SHP77 (cell line): ENCODE measurements at places on chromosomes 3 and 15.

DNA sequence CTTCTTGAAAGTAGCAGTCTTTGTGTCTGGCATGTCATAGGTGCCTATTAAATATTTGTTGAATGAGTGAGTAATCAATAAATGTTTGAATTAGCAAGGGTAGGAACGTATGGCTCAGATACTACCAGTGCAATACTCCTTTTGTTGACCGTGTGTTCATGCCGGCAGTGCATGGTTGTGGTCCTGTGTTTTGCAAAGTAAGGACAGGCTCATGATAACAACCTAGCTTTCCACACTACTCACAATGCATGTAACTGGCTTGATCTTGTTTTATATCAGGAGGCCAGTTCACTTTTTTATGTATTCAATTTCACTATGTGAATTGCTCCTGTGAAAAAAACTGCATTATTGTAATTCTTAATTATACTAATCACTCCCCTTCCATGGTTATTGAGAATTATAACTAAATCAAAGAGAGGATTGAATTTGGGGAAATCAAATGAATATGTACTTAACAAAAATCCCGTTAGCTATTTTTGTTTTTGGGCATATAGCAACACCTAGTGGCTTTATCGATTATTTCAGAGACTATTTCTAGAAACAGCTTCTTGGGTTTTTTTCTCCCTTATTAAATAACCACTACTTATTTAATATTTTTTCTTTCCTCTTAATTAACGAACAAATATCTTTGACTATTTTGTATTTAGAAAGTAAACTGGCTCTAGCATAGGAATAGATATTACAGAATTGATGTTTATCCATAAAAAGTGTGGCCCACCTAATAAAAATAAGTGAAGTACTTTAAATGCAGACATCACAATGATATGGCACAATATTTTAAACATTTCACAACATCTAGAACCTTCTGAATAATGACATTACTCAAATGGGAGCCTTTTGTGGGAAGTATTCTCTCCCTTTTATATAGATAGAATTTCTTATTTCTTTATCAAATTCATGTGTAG lies 218.5 kb downstream of the BBX start:
- DNase-seq = no peak

DNA sequence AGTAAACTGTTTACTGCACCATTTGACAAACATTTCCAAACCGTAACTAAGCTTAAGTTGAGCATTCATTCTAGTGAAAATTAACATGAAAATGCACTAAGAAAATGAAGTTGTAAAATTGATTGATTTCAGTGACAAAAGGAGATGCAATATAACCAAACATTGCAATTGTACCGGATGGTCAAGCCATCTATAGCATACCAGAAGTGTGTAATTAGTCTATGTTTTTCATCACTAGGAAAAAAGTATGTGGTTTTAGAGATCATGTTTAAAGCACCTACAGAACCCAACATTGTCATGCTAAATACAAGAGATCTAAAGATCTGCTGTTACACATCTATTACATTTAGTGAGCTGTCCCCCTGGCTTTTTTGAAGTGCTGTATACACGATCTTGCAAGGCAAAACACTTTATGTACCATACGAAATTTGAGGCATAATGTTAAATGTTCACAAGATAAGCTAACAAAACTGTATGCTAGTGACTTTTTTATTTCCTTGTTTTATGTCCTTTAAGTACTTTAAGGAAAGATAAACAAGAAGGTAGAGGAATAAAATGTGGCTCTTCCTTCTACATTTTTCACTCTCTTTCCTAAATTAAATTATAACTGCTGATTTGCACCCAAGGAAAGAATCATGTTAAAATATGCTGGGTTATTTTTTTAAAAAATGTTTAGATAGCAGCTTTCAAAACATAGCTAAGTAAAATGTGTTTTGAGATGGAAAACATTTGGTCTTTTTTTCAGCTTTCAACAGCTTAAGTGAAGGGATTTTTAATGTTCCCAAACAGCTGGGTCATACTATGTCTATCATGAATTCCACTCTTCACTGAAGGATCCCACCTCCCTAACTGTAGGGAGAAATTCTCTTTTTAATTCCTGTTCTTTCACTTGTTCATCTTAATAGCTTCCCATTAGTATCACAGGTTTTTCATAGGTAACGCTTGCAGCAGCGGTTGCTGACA lies 498.0 kb downstream of the MECOM start:
- DNase-seq = no peak

GRCh38 chr3:46549408-46549904 lies 16.6 kb downstream of the LRRC2 start:
- DNase-seq = no peak

DNA sequence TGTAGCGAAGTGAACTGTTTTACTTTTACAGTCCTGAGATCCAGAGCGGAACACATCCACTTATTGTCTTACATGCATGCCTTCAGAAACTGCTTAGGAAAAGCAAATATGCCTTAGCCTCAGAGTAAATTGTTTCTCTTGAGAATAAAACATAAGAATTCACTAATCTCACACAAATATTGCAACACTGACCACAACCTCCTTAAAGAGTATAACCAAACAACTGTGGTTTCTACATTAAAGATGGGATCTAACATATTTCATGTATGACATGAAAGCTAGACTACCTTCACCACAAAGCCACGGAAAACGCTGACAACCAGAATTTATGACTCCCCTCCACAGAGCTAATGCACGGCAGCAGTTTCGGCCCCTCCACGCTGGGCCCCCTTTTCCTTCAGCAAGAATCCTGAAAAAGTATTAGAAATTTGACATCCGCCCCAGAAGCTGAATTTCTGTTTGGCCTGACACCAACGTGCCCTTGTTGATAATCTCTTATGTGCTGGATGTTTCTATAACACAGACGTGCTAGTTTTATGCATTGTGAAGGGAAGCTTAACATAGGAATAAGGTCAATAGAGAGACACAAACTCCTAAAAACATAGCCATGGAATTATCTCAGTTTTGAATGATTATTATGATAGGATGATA lies 84.6 kb downstream of the GREM1 start:
- DNase-seq = no peak

DNA sequence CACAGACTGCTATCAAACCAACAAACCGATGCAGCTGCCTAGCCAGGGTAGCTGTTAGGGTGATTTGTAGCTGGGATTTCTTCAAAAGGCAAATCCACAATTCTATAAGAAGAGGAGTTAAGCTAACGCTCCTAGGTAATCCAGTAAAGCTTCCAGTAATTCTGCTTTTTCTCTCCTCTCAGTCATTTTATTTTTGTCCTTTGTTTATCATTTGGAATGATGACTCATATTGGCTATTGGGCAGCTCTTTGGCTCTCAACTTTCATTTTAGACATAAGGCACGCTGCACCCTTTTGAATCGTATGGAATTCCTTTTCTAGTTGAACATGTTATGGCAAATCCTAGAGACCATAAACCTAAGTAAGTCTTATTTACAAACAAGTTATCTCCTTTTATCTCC lies 53.2 kb upstream of the PPARG start:
- no peak for DNase-seq

GRCh38 chr15:62969442-62970089 lies 73.0 kb upstream of the TPM1 start:
- no peak for DNase-seq

DNA sequence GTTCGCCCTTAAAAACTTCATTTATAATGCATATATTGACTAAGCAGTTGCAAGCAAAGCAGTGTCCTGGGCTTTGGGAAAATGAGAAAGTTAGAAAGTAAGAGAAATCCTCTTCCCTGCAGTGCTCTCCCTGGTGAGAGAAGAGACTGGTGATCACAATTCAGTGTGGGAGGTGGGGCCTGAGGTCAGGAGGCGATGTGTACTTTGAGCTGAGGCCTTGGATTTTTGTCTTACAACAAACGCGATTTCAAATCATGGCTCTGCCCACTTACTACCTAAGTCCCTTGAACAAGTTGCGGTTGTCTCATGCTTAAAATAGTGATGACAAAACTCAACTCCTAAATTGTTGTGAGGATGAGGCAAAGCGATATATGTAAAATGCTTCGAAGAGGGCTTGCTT lies 316.3 kb upstream of the NECTIN3 start:
- no peak for DNase-seq

DNA sequence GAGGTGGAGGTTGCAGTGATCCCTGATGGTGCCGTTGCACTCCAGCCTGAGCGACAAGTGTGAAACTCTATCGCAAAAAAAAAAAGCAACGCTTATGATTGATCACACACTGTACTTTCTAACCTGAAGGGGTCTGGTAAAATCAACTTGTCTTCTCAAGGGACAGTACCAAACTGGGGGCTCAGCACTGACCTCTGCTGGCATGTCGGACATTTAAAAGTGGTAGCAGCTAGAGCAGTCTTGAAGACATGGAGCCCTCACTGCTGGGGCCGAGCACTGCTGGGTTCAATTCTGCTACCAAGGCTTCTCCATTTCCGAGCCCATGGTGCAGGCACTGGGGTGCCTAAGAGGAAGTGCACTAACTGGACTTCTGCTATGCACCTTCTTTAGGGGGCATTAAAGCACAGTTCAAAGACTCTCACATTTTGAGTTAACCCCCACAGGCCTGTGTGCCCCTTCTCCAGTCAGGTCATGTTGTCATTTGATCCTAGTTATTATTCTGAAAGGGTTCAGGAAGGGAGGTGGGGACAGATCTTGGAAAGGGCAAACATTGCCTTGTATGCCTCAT lies 26.4 kb upstream of the LAMP3 start:
- no peak for DNase-seq
